Esophagus squamous epithelium (tissue), 5 donors: ENCODE measurements at places on chromosomes 4 and X.

DNA sequence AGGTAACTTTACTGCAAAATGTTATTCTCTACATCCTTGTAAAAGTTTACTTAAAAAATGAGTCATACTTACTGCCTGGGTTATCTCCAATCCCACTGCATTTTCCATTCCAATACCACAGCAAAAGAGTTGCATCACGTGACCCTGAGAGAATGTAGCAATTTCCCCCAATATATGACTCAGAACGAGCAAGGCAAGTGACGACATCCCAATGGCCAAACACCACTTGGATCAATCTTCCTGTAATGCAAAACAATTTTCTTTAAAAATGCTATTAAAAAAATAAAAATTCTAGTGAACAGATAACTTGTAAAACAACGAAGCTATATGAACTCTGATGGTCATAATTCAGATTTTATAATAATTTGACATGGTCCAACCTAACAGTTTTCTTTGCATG is 224.3 kb downstream of the DCLK2 start:
- no peak for DNase-seq

GRCh38 chr4:118974758-118975157 is 86.1 kb downstream of the SYNPO2 start:
- DNase-seq, result no peak

GRCh38 chr4:108683479-108683878 is 33.1 kb downstream of the OSTC start:
- DNase-seq, result no peak

GRCh38 chrX:41086627-41086932 is 1.3 kb downstream of the USP9X start:
- DNase-seq, result no peak

DNA sequence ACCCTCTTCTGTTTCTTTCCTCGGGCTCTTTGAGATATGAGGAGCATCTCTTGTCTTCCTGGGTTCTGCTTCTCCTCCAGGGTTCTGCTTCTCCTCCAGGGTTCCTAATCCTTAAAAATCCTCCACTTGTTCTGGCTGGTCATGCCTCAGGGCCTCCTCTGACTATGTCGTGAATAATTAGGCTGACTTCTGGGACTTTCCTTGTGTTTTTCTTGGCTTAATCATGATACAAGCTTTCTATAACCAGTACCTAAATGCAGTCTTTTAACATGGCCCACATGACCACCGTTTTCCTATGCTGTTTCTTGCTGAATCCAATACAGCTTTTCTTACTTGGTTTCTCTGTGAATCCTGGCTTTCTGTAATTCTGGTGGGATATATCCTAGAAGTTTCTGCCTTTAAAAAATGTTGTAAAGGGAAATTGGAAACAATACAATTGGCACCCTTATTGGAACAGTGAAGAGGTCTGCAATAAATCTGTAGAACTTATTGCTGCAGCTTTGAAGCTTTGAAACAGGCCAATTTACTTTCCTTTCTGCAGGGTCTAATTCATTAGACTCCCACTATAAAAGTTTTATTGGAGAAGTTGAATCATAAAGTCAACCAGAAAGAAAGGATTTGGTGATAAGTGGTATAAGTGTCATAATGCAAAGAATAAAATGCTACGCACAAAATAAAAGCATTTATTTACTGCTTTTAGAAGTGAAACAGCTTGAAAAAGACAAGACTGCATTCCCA is 213.1 kb downstream of the UGT8 start:
- DNase-seq, result no peak

GRCh38 chrX:98380556-98380955 is 1496.8 kb downstream of the RPA4 start:
- no peak for DNase-seq

GRCh38 chr4:37748485-37748884 is 62.3 kb upstream of the RELL1 start:
- no peak for DNase-seq

DNA sequence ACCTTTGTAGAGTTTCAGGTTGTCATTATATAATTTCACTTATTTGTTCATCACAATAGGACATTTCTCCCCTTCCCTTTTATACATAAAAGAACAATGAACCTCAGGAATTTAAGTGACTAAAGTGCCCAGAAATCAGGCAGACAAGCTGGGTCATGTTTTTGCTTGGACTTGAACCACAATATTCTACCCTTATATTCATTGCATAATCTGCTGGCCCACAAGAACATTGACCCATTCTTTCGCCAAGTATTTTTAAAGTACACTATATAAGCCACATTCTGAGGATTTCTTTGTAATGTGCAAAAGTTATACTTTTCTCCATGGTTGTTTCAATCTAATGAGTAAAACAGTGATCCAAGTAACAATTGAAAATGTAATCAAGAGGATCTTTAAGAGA is 637.5 kb upstream of the SLIT2 start:
- no peak for DNase-seq

GRCh38 chrX:49071877-49072711 is 1.7 kb downstream of the PRAF2 start:
- DNase-seq, result no peak
